Body of pancreas (tissue), 4 donors: ENCODE measurements at places on chromosomes 3 and 15.

GRCh38 chr3:45034612-45035252, 8.6 kb downstream of the CLEC3B start:
- DNase-seq = no peak

DNA sequence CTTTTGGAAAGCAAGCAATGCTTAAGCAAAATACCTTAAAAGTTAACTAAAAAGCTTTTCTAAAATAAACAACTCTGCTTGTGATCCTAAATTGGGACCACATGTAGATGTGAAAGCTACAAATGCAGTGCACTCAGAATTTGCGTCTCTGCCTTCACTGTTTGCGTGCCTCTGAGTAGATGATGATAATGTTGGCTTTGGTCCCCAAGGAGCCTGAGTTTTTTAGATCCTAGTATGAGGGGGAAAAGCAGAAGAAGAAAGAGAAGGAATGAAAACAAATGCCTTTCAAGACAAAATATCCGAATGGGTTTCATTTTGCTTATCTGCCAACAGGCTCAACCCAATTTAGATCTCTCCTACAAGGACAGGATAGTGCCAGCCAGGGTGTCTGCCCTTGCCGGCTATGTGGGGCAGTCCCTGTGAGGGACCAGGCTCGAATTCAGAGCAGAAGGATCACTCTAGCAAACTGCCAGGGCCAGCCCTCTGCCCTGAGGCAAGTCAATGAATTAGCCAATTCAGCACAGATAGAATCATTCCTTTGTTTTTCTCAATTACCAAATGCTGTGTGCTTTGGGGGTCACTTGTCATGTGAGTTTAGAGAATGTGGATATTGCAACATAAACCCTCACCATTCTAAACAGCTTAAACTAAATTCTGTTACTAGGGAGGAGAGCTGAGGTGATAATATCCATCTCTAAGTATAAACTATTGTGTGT, 28.5 kb downstream of the SCG5 start:
- DNase-seq = no peak

DNA sequence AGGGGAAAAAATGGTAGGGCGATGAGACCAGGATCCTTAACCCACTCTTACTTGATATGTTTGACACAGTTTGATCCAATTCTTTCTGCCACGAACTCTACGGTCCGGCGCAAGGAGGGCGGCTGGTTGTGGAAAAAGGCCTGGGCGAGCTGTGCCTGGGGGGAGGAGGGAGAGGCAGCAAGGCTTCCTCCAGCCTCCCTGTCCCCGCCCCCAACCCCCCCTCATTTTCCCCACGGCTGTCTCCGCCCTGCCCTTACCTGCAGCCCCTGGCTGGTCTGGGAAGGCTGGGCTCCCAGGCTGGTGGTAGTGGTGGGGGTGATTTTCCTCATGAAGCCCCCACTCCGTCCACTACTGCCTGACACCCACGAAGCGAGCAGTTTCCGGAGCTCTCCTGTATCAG, 8.0 kb downstream of the CDAN1 start:
- DNase-seq = no peak

- no peak for DNase-seq
Observed at GRCh38 chr3:117660941-117661817, 951.6 kb downstream of the TUSC7 start.

GRCh38 chr3:10391391-10391790, 70.5 kb upstream of the SEC13 start:
- no peak for DNase-seq

DNA sequence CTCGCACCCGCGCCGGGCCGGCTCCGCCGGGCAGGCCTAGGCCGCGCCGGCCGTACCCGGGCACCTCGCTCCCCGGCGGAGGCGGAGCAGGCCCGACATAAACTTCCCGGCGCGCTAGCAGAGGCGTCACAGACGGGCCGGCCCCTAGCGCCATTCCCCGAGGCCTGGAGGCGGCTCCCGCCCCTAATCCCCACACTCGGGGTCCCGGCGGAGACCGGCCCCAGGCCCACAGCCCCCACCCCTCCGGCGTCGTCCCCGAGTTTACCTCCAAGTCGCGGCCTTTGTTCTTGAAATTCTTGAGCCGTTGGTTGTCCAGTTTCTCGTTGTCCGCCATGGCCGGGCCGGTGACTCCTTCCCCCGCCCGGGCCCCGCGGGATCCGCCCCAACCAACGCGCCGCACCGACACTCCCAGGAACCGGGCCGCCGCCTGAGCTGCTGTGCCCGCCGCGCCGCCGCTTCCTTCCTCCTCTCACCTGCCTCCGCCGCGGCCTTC, 376 bp downstream of the KPNA4 start:
- peak; percentile 69 for DNase-seq

DNA sequence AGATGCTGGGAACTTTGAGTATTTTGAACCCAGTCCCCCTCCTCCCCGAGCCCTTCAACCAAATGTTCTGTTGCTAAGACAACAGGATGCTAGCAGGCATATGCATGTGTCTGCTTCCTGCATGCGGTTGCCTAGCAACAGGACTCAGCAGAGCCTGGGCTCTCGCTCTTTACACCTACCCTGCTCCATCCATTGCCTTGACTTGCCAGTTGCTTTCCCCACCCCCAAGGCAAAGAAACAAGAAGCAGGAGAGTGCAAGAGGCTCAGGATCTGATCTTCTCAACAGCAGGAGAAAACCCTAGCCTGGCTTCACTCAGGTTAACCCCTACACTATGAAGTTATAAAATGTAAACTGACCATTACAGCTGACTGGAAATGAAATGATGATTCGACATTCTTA, 393.0 kb downstream of the IGSF11 start:
- DNase-seq = peak; percentile 21

DNA sequence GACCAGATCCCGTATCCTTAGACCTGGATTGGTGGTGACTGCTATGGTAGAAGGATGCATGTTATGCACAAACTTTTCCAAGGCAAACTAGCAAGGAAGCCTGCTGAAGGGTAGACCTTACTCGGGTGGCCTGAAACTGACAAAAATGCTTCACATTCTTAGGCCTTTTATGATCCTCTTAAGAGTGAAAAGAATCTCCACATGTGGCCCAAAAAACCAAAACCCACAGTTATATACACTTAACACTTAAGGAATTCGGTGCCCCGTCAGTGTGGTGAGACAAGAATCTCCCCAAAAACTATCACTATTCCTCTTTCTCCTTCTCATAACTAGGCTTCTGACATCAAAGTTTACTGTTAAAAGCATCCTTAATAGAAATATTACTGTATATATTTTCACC, 130.1 kb upstream of the SOX2 start:
- no peak for DNase-seq

- no peak for DNase-seq
Observed at GRCh38 chr3:81741216-81741615, 20.2 kb downstream of the GBE1 start.

- DNase-seq = no peak
Observed at GRCh38 chr3:14374444-14374883, 27.9 kb upstream of the SLC6A6 start.
